ENCODE measurements at places on chromosomes 2 and 18.
A peak's percentile ranks its signal among the peaks of the same experiment; 100 is the strongest.

DNA sequence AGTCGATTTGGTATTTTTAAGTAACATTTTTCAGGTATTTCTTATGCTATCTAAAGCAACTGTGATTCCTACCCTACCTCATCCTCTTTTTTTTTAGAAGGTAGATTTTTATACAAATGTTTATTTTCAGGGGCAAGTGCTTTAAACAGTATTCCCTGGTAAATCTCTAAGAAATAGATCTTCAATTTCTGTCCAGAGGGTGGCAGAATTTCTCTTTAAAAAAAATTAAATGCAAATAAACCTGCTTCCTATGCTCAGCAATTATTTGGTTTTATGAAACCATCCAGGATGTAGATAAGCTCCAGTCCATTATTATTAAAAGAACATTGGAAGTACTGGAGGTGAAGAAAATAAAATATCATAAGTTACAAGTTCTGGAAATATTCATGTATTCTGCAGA lies 191.9 kb downstream of the MYO3B start:
- peak; percentile 42 for DNase-seq

- no peak for DNase-seq
Observed at GRCh38 chr2:207086136-207086535, 79.6 kb downstream of the KLF7 start.

DNA sequence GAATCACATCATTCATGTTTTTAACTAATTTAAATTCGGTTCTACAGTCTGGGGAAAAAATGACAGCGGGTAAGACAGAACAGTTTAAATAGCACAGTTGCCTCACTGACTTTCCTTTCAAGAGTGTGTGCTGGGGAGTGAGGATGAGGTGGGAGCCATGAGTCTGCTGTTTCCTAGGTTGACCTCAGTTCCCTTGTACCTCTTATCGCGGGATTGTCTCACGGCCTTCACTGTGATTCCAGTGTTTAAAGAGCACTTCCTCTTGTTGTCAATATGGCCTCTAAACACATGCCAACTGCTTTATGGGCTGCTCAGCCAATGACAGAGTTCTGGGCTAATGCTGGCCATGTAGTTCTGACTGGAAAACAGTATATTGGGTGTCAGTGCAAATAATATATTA lies 41.6 kb upstream of the ALMS1 start:
- no peak for DNase-seq

DNA sequence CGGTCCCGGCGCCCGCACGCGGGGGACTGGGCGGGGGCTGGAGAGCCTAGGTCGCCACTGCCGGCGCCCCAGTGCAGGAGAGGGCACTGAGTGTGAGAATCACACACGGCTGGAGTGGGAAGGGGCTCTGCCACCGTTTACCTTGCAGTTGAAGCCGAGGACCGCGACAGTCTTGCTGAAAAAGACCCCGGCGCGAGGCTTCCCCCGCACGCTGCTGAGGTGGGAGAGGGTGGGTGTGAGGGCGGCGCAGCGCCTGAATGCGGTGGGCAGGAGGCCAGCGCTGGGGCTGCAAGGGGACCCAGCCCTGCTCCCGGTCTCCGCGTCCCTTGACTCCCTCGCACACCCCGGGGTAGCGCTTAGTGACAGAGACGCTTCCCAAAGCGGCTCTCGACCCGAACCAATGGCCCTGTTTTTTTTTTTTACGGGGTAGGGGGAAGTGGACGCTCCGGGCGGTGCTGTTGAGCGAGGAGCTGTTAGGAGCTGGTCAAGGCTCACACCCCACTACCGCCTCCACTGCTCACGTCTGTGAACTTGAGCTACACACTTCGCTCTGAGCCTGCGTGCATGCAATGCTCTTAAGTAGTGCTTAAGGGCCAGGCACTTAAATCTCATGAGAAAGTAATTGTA lies 794 bp downstream of the NOTO start:
- peak; percentile 12 for DNase-seq

DNA sequence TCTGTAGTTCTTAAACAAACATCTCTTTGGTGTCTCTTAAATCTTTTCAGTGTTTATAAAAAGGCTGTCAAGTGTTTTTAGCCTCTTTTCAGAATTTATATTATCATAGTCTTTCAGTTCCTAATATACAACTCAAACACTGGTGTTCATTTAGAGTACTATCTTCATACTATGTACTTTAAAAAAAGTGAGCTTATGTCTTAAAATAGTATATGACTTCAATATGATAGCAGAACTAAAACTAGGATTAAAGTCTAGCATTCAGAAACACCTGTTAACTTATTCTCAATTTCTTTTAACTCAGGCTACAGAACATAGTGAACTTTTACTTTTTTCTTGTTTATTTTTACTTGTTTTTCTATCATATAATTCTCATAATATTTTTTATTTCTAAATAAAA lies 14.7 kb upstream of the IKZF2 start:
- no peak for DNase-seq

DNA sequence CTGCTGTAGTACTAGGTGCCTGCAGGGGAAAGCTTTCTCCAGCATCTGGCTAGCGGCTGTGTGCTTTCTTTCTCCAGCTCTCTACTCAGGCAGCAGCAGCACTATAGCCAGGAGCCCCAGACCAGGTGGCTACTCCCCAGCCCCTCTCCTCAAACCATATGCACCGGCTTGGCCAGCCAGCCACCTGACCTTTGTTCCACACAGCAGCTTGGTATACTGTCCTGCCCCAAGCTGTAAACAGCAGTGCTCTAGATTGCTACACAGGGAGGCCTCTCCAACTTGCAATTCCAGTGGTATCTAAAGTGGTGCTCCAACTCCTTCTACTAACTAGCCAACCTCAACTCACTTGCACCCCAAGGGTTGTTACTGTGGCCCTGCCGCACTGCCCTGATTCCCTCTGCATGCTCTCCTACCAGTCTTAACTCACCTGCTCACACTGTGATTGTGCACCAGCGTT lies 19.6 kb downstream of the LDAH start:
- no peak for DNase-seq

DNA sequence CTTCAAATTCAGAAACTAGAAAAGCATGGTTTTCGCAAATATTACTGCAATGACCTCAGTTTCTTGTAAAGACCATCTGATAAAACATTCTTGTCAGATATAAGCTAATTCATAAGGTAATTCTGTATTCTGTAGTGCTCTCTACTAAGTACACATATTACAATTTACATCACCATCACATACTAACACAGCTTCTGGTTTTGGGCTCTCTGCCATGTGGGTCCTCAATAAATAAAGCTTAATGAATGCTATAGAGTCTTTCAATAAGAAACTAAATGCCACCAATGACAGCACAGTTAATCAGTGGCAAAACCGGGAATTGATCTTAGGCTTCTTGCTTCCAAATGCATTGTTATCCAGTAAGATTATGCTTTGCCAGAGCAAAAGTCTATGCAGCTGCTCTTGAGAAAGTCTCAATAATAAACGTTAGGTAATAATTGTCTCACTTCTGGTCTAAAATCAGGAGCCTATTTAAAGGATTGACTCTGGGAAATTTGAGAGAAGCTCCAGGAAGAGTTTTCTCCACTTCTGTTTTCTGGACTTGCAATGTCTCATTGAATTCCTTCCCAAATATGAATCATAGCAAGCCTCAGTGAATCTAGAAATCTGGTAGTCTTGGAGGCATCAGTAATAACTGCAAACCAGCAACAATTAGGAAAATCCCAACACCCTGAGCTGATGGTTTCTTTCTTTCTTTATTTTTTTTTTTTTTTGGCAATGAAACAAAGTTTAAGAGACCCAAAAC lies 67.9 kb upstream of the RAPGEF4 start:
- DNase-seq, result peak; percentile 42

GRCh38 chr2:166628478-166629136 lies 134.6 kb upstream of the SCN7A start:
- DNase-seq, result no peak

DNA sequence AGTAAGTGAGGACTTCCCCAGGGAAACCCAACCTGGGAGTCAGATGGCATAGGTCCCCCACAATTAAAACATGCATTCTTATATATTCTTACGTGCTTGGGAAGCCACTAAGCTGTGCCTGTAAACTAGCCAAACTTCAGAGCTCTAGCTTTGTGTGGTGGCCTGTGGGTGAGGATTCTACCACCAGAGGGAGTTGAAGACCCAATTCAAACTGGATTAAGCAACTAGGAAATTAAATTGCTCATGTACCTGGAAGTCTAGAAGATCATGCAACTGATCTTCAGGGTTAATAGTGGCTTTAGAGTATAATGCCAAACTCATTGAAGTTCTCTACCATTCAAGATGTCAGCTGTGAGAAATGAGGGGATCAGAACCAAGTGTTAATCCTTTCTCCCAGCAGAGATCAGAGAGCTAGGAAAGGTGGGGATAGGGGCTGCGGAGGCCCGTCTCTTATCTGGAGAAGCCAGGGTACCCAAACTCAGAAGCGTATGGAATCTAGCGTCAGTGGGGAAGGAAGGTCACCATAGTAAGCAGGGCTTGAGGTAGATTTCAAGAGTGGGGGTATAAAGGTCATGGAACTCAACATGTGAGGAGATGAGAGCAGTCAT lies 53.2 kb upstream of the CCDC85A start:
- peak; percentile 64 for DNase-seq

All from ELR (cell line).